ENCODE measurements at places on chromosomes 2 and 18.

DNA sequence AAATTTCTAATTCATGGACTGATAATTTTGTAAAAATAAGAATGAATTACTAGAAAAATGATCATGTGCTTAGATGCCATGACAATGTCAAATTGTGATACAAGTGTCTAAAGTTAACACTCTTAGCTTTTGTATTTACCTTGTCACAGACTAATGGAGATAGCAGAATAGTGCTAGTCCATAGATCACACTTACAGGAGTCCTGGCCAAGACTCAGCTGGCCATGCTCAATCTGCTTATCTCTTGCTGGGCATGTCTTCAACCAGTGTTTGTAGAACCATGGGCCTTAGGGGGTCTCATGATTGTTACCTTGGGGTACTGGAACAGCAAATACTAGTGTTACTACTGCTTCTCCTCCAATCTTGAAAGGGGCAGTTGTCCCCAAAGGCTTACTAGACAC lies 44.0 kb downstream of the TET3 start:
- ATAC-seq = no peak

- no peak for ATAC-seq
Measured at GRCh38 chr2:38494394-38494793, 108.3 kb downstream of the HNRNPLL start.

- ATAC-seq = no peak
Measured at GRCh38 chr2:205787761-205788160, 105.5 kb downstream of the NRP2 start.

GRCh38 chr2:20579866-20580265 lies 71.0 kb downstream of the HS1BP3 start:
- no peak for ATAC-seq

- ATAC-seq = no peak
Measured at GRCh38 chr2:20594048-20594750, 56.7 kb downstream of the HS1BP3 start.

DNA sequence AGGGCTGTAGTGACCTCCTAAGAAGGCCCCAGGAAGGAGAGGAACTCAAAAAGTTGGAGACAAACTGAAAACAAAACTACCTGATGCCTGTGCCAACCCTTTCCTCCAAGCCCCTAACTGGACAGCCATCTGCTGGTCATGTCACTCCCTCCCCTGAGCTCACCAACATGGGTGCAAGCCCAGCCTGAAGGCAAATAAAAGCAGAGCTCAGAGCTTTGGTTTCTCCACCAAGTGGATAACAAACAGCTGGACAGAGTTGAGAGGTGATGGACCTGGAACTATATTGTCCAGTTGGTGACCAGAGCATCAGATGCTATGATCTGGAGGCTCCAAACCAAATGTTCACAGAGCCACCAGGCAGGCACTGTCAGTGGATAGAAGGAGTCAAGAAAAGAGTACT lies 34.6 kb upstream of the MAL start:
- ATAC-seq = no peak

DNA sequence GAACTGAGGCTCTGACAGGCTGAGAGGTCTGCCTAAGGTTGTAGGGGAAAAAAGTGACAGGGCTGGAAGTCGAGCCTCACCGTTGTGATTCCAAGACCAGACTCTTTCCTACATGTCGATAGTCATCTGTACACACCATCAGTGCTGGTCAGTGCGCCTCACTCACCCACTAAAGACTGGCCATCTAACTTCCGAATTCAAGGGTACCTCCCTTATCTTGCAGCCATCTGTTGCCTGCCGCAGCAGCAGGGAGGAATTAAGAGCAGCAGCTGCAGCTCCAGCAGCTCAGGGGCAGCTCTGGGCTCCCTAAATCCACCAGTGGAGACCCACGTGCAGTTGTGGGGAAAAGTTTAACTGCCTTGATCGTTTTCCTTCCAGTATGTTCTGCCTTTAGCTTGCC lies 32.6 kb upstream of the GPR39 start:
- no peak for ATAC-seq

- no peak for ATAC-seq
Measured at GRCh38 chr18:21998486-21998885, 170.9 kb upstream of the GATA6 start.

GRCh38 chr2:73252238-73253027 lies 18.3 kb downstream of the CCT7 start:
- no peak for ATAC-seq

DNA sequence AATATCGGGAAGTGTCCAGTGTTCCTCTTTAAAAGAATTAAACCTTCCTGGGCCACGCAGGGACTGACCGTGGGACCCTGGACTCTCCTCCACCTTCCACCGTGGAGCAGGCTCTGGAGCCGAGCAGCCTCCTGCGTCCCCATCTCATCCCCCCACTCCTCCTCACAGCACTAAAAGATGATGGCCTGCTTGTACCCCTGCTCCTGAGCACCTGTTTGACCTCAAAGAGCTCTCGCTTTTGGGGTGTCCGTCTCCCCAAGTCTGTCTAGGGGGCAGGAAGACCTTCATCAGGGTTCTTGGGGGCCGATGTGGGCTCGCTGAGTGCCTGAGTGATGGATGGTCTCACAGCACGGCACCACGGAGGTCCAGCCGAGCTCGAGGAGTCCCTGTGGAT lies 1.2 kb upstream of the SDC1 start:
- ATAC-seq = no peak
